ENCODE measurements at places on chromosomes 6 and 20. TPM values are rescaled to one million over a fixed set of nuclear protein-coding genes. Genes with fewer than 3 reads are reported as not detected.

DNA sequence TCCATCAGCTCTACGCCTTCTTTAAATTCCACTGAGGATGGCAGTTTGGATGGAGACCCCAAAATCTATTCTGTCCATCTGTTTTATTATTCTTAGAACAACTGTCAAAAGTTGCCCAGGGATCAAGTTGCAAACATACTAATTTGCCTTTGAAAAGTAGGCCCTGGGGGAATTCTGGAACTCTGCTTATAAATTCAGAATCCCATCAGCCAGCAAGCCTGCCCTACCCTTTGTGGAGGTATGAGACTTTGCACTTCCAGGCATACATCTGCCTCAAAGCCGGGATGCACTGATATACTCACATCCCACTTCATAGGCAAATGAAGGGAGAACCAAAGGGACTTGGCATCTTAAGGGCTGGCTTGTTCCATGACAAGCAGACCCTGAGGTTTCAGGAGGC, 93.6 kb downstream of the INSM1 start:
- peaks cover 4% of the 10 kb centered on the region for H3K36me3 ChIP-seq
- H3K4me3 ChIP-seq, result no peak overlapping the region
- H3K27ac ChIP-seq, result no peak overlapping the region
- no peak for DNase-seq

GRCh38 chr20:63567386-63568169, 6.5 kb downstream of the HELZ2 start:
- peaks cover 23% of the 10 kb centered on the region for H3K36me3 ChIP-seq
- peak overlapping the region; percentile 52 for H3K4me3 ChIP-seq
- no peak overlapping the region for H3K27ac ChIP-seq
- no peaks in the 10 kb centered on the region for H3K27me3 ChIP-seq
- peak; percentile 37 for DNase-seq

GRCh38 chr6:12958052-12958706, 241.6 kb downstream of the PHACTR1 start:
- no peak overlapping the region for H3K27ac ChIP-seq
- peak overlapping the region; percentile 74 for H3K4me3 ChIP-seq
- no peaks in the 10 kb centered on the region for H3K36me3 ChIP-seq
- H3K4me1 ChIP-seq, result peaks cover 13% of the 10 kb centered on the region
- DNase-seq, result no peak
- peaks cover 35% of the 10 kb centered on the region for H3K27me3 ChIP-seq

GRCh38 chr20:1327827-1328679, 886 bp downstream of the SDCBP2 start:
- no peaks in the 10 kb centered on the region for H3K27me3 ChIP-seq
- no peak overlapping the region for H3K27ac ChIP-seq
- H3K4me1 ChIP-seq, result peaks cover 60% of the 10 kb centered on the region

GRCh38 chr6:149324428-149324827, 6.9 kb downstream of the TAB2 start:
- H3K27ac ChIP-seq, result no peak overlapping the region
- H3K4me1 ChIP-seq, result peaks cover 28% of the 10 kb centered on the region
- H3K36me3 ChIP-seq, result peaks cover 2% of the 10 kb centered on the region

CGA gene
- not detected for total RNA-seq

EFCAB8 gene
- 0.81 TPM for total RNA-seq

PNPLA1 gene
- 0.17 TPM for total RNA-seq

ZNF334 gene
- total RNA-seq, result 0.28 TPM

- H3K36me3 ChIP-seq, result no peaks in the 10 kb centered on the region
- no peak overlapping the region for H3K27ac ChIP-seq
- no peak for DNase-seq
- no peaks in the 10 kb centered on the region for H3K4me1 ChIP-seq
- H3K27me3 ChIP-seq, result no peaks in the 10 kb centered on the region
- H3K4me3 ChIP-seq, result no peak overlapping the region
These were observed 14.5 kb upstream of the FBXO30 start for GRCh38 chr6:145829102-145829501.

MYLK4 gene
- 1.6 TPM for total RNA-seq

GRCh38 chr6:96683819-96684528, 121.0 kb downstream of the FHL5 start:
- H3K4me1 ChIP-seq, result no peaks in the 10 kb centered on the region
- H3K27ac ChIP-seq, result no peak overlapping the region

GRCh38 chr6:6952484-6952883, 155.3 kb upstream of the RREB1 start:
- no peaks in the 10 kb centered on the region for H3K4me1 ChIP-seq
- no peak for DNase-seq
- H3K4me3 ChIP-seq, result no peak overlapping the region

GRCh38 chr6:18432180-18432579, 45.0 kb downstream of the RNF144B start:
- H3K4me1 ChIP-seq, result no peaks in the 10 kb centered on the region
- no peak overlapping the region for H3K4me3 ChIP-seq
- no peaks in the 10 kb centered on the region for H3K27me3 ChIP-seq
- H3K27ac ChIP-seq, result no peak overlapping the region
- no peak for DNase-seq

DNA sequence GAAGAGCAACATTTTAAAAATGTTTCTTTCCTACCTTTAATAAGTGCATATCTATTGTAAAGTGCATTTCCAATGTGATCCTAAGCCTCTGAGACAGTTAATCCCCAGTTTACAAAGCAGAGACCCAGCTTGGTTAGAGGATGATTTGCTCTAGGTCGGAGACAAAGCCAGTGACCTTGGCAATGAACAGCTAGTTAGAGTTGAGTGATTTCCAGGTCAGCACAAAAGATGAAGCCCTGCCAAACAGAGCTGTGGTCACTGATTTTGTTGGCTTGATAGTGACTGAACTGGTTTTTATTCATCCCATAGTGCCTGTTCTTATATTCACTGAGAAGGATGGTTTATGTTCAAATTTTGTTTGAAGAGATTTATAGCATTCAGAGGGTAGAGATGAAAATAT, 56.6 kb upstream of the CD83 start:
- no peak overlapping the region for H3K4me3 ChIP-seq
- peaks cover 12% of the 10 kb centered on the region for H3K27me3 ChIP-seq
- H3K27ac ChIP-seq, result no peak overlapping the region
- H3K36me3 ChIP-seq, result no peaks in the 10 kb centered on the region
- no peak for DNase-seq

DNA sequence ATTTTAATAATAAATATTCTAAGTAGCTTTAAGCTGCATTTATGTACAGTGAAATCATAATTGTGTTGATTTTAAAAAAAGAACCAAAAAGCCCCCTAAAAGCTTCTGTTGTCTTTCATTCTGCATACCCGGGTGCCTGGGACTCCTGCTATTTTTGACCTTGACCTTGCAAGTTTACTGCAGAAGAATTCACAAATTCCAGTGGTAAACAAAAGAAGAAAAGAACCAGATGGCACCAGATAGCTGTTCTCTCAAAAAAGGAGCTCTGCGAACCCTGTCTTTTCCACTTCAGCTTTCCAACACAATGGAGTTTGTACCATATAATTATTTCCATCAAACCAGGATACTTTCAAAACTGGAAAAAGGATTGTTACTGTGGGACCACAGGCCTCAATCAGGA, 363.3 kb downstream of the SMOC2 start:
- H3K4me3 ChIP-seq, result no peak overlapping the region
- no peak for DNase-seq
- H3K4me1 ChIP-seq, result no peaks in the 10 kb centered on the region
- no peaks in the 10 kb centered on the region for H3K36me3 ChIP-seq
- H3K27ac ChIP-seq, result no peak overlapping the region

- H3K4me1 ChIP-seq, result peaks cover 10% of the 10 kb centered on the region
- no peaks in the 10 kb centered on the region for H3K27me3 ChIP-seq
- H3K27ac ChIP-seq, result no peak overlapping the region
- no peaks in the 10 kb centered on the region for H3K36me3 ChIP-seq
These were observed 81.2 kb downstream of the UST start for GRCh38 chr6:148828047-148828446.

- peaks cover 67% of the 10 kb centered on the region for H3K36me3 ChIP-seq
- no peaks in the 10 kb centered on the region for H3K27me3 ChIP-seq
- H3K27ac ChIP-seq, result no peak overlapping the region
- no peak overlapping the region for H3K4me3 ChIP-seq
- DNase-seq, result no peak
These were observed 12.2 kb downstream of the ESF1 start for GRCh38 chr20:13772529-13772928.

DNA sequence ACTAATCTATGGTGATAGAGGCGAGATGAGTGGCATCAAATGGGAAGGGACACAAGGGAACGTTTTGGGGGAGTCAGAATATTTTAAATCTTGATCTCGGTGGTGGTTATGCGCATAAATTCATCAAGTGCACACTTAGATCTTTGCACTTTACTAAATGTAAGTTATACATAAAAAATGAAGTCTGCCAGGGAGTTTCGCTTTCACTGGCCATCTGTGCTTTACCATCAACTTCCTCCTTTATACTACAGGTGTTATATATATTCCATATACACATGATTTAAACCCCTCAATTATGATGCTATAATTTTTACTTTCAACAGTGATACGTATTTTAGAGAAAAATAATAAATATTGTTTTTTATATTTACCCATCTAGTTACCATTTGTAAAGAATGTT, 97.6 kb upstream of the AKIRIN2 start:
- H3K27me3 ChIP-seq, result no peaks in the 10 kb centered on the region
- no peak for DNase-seq

- H3K27me3 ChIP-seq, result peaks cover 27% of the 10 kb centered on the region
- H3K4me1 ChIP-seq, result no peaks in the 10 kb centered on the region
- H3K4me3 ChIP-seq, result no peak overlapping the region
- no peaks in the 10 kb centered on the region for H3K36me3 ChIP-seq
These were observed 14.2 kb downstream of the PAX1 start for GRCh38 chr20:21719592-21720214.
